ENCODE measurements at places on chromosomes 1 and 21.

DNA sequence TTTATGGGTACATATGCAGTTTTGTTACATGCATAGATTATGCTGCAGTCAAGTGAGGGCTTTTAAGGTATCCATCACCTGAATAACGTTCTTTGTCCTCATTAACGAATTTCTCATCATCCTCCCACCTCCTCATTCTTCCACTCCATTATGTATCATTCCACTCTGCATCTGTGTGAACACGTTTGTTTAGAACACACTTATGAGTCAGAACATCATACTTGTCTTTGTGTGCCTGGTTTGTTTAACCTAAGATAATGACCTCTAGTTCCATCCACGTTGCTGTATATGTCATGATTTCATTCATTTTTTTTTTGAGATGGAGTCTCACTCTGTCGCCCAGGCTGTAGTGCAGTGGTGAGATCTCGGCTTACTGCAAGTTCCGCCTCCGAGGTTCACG is 6.7 kb upstream of the MPC2 start:
- DNase-seq, result no peak

- DNase-seq, result no peak
Measured at GRCh38 chr1:30984165-30984889, 75.8 kb upstream of the SDC3 start.

DNA sequence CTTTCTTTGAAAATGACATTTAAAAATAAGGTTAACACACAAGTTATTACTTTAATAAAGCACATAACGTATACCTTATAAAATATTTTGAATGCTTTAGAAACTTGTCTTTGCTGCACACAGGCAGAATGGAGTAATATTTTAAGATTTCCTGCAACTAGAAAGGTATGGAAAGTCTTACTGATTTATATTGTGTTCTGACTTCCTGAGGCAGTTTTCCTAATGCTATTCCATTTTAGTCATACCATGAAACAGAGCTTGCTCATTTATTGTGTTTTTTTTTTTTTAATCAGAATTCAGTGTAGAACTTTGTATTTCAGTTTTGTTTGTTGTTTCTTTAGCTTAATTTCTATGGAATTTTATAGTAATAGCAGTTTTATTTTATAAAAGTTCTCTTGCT is 60.9 kb upstream of the S1PR1 start:
- no peak for DNase-seq

DNA sequence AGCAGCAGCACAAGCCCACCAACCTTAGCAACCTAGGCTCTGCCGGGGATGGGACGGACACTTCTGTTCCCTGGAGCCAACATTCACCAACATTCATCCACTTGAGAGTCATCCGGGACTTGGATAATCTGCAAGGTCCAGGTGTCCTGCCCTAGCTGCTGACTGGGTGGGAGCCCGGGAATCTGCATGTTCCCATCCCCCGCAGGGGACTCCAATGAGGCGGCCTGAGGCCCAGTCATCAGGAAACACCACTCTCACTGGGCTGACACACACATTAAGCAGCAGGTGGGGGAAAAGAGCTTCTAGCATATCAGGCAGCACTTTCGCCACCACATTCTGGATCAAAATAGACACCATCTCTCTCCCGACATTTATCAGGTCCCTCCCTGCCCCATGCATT is 38.4 kb upstream of the CCSAP start:
- peak; percentile 65 for DNase-seq

DNA sequence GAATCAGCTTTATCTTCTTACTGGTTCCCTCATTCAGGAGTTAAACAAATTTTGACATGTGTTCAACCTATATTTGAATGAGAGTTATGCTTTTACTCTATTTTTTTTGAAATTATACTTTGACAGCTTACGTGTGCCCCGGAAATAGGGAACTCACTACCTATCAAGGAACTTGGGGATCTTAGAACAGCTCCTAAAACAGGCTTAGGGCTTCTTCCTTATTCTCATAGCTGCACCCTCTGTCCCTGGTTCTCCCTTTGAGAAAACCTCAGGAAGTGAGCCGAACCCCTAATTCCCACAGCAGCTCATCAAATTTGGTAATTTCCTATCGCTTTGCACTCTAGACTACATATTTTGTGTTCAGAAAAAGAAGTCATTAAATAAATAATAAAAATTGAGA is 81.2 kb upstream of the RUNX3 start:
- no peak for DNase-seq

GRCh38 chr1:1427106-1427819 is 6.2 kb upstream of the ANKRD65 start:
- DNase-seq, result no peak

- no peak for DNase-seq
Measured at GRCh38 chr1:177219554-177220458, 49.0 kb downstream of the BRINP2 start.

GRCh38 chr1:15836772-15837669 is 10.5 kb upstream of the SPEN start:
- no peak for DNase-seq

GRCh38 chr1:207836591-207837347 is 74.2 kb downstream of the CD34 start:
- DNase-seq, result no peak

GRCh38 chr21:37656899-37657298 is 259.4 kb downstream of the KCNJ6 start:
- DNase-seq, result no peak

GRCh38 chr1:175470591-175470990 is 272.8 kb downstream of the TNR start:
- DNase-seq, result no peak

GRCh38 chr1:145688924-145689323 is 18.2 kb downstream of the PDZK1 start:
- DNase-seq, result no peak

DNA sequence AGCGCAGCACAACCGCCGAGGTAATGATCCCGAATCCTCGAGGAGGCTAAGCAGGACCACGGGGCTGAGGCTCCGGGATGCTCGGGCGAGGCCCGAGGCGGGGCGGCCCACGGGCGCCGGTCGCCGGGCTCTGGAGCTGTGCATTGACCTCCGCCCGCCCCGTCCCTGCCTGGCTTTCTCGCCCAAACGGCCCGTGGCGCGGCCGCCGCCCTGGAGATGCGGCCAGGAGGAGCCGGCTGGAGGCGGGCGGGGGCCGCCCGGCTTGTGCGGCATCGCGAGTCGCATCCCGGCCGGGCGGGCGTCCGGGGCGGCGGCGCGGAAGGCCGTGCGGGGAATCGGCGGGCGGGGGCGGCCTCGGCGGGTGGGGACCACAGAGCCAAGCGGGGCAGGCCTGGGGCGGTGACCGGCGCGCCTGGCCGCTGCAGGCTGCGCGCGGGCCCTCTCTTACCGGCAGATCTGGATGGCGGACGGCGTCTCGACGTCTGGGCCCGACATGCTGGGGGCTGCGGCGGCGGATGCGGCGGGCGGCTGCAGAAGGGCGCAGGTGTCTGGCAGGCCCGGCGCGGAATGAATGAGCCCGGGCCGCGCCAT is 663 bp downstream of the ACOT7 start:
- no peak for DNase-seq

DNA sequence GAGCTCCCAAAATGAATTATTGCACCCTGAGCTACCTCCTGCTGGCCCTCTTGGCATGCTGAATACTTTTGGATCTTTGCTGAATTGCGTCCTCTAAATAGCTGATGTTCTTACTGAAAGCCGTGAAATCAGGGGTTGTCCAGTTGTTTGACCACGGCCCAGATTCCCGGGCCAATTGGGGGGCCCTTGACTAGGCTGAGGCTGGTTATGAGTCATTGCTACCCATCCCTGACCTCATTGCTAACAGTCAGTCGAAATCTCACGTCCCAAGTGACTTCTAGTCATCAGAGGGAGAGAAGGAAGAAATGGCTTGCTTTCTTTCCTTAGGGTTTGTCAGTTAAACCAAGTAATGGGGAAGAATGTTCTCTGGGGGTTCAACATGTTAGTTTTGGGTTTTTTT is 37.4 kb downstream of the SMYD2 start:
- peak; percentile 36 for DNase-seq

GRCh38 chr1:31127266-31127665 is 61.7 kb upstream of the PUM1 start:
- no peak for DNase-seq

DNA sequence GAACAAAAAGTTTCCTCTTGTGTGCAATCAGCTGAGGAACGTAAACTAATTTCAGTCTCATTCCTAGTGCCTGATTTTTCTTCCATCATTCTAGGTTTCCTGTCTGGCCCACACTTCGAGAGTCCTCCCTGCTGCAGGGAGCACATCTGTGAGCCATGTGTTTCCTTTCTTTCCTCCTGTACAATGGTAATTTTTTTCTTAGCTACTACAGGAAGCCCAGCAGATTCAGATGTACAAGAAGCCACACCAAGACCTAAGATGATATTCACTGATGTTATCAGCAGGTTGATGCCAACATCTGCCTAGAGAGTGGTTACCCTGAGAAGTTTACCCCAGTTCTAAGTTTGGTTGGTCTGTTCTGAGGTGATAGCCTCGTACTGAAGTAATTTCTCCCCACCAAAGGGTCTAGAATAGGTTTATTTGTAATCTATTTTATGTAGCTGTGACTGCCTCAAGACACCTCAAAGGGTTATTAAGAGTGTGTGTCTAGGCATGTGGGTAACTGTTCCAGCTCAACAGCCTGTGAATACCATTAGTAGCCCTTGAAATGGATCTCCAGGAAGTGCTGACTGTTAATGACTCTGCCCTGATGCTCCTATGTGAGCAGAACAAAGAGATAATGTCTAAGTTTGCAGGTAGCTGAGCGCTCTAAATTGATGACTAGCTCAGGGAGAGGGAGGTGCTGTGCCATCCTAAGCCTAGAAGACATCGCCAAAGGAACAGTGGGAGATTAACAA is 31.7 kb upstream of the CLDN14 start:
- DNase-seq, result no peak

- no peak for DNase-seq
Measured at GRCh38 chr21:28975397-28975796, 17.3 kb downstream of the LTN1 start.

- DNase-seq, result no peak
Measured at GRCh38 chr1:101330427-101331130, 93.8 kb downstream of the S1PR1 start.

GRCh38 chr1:205441318-205441633 is 14.6 kb downstream of the BLACAT1 start:
- DNase-seq, result no peak

GRCh38 chr1:25631750-25632485 is 15.3 kb downstream of the MAN1C1 start:
- peak; percentile 27 for DNase-seq

- DNase-seq, result no peak
Measured at GRCh38 chr1:117653732-117654492, 48.1 kb downstream of the TENT5C start.

DNA sequence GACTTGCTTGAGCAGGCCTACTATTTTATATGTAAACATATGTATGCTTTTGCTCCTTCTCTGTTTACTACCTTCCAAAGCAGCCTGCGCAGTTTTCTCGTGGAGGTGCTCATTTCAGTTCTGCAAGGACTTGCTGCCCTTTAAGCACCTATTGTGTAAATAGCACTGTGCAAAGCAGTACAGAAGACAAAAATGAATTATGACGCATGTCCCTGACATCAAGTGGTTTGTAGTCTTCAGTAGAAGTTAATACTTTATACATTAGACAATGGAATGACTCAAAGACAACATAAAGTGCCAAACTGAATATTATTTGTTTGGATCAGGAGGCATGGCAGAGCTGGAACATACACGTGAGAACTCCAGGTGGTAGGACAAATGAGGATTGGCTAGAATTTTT is 611.7 kb downstream of the LMO4 start:
- no peak for DNase-seq

Data from H1 (cell line).